Stimulated activated CD8-positive, alpha-beta memory T cell treated with anti-CD3 and anti-CD28 coated beads, Interleukin-4, amount 100 ng/mL, for 1 hour (primary cell): ENCODE measurements at places on chromosomes 16 and 17.

GRCh38 chr17:27600471-27600870 is 30.5 kb upstream of the LGALS9 start:
- no peak for DNase-seq

- DNase-seq, result no peak
Measured at GRCh38 chr16:10625595-10626357, 45.4 kb upstream of the EMP2 start.

DNA sequence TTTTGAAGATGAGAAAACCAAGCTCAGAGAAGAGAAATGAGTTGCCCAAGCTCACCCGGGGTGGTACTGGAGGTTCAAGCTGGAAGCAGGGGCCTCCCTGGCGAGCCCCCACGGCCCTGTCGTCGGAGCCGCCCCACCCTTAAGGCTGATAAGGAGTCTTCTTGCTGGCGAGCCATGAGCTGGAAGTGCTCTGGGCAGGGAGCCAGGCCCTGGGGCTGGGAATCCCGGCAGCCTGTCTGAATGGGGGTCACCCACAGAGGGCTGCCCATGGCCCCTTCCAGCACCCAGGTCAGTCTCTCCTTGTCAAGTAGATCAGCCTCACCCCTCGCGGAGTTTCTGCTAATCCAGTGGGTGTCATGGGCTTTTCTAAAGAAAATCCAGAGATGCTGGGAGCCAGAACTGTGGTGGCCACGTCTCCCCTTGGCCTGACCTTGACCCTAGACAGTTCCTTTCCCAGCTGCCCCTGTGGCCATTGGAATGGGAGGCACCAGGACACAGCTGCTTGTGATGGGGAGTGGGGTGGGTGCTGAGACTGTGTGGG is 1.2 kb upstream of the P2RX1 start:
- DNase-seq, result no peak

- no peak for DNase-seq
Measured at GRCh38 chr17:53819956-53820355, 2.8 kb upstream of the KIF2B start.

DNA sequence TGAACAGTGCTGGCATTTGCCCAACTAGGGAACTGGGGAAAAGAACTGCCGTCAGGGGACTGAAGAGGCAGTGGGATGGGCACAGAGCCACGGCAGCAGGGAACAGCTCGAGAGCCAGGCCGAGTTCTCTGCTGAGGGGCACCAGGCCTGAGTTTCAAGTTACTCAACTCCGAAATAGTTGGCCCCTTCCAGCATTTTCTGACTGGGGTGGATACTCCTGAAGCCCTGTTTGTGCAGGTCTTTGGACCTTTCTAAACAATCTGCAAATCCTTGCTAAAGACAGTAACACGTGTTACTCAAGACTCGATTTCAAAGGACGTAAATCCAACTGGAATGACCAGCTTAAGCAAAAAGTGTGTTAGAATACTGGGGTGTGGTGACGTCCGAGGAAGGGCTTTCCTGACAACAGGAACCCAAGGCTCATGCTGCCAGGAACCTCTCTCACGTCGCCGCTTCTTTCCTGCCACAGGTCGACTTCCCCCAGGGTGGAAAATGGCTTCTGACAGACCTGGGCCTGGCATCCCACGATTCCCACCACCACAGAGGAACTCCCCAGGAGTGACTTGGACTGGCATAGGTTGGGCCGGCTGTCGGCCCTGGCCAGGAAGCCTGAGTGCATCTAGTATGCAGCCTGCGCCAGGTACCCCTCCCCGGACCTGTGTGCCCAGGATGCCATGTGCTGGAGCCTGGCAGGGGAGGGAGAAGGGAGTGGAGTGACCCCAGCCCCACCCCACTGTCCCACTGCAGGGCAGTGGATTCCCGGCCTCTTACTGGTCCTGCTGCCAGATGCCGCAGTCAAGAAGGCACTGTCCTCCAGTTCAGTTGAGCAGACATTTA is 71.9 kb downstream of the N4BP1 start:
- no peak for DNase-seq

DNA sequence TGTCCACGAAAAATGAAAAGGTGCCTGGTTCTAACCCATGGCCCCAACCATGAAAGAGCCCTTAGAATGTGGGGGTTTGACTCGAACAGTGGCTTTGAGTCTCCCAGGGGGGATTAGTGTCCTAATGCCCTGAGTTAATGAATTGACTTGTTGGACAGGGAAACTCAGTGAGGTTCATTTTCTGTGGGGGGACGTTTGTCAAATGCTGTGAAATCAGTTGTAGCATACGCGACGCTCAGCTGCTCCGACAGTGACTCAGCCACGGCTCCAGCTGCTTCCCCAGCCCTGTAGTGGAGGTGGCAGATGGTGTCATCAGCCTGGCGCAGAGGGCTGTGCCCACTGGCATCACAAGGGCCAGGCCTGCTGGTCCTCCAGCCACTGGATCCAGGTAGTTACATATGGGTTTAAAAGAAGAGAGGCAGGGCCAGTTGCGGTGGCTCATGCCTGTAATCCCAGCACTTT is 3.9 kb upstream of the TMEM235 start:
- DNase-seq, result no peak

- no peak for DNase-seq
Measured at GRCh38 chr16:75293772-75294171, 42.3 kb upstream of the BCAR1 start.

DNA sequence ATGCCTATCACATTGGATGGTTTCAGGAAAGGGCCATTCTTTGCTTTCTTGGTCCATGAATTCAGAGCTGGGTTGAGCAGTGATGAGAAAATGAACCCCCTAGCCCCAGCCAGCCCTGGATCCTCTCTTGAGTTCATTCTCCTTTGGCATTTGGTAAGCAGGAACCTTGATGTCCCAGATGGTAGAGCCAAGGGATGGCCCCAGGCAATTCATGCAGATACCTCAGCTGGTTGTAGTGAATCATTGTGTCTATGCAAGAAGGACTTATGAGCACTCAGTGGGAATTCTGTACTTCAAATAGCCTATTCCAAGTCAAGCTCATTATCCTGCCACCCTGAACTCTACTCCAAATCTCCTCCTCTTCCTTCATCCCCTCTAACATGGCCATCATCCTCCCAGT is 412.7 kb downstream of the UTP18 start:
- DNase-seq, result no peak

DNA sequence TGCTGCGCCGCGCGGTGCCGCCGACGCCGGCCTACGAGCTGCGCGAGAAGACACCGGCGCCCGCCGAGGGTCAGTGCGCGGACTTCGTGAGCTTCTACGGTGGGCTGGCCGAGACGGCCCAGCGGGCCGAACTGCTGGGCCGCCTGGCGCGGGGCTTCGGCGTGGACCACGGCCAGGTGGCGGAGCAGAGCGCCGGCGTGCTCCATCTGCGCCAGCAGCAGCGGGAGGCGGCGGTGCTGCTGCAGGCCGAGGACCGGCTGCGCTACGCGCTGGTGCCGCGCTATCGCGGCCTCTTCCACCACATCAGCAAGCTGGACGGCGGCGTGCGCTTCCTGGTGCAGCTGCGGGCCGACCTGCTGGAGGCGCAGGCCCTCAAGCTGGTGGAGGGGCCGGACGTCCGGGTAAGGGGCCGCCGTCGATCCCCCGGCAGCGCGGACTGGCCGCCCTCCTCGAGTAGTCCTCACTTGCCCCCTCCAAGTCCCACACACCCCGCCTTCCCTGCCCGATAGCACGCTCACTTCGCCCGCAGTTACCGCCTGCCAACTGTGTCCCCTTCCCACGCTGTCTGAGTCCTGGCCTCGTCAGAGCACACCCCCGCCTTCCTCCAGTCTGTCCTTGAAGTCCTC is 470 bp downstream of the MLYCD start:
- no peak for DNase-seq

DNA sequence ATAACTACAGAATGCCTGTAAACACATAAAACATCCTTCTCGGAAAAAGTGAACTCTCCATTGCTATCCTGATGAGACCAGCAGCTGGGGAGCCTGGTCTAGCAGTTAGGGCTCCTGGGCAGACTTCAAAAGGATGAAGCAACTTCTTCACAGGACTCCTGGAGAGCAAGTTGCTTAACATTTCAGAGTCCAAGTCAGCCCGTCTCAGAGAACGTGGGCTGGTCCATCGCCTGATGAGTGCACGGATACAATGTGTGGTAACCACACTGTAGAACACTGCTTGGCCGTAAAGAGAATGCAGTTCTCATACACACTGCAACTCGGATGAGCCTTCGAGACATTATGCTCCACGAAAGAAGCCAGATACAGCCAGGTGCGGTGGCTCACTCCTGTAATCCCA is 52.7 kb downstream of the TMEM235 start:
- no peak for DNase-seq

GRCh38 chr16:11640987-11641817 is 27.1 kb upstream of the SNN start:
- DNase-seq, result no peak

DNA sequence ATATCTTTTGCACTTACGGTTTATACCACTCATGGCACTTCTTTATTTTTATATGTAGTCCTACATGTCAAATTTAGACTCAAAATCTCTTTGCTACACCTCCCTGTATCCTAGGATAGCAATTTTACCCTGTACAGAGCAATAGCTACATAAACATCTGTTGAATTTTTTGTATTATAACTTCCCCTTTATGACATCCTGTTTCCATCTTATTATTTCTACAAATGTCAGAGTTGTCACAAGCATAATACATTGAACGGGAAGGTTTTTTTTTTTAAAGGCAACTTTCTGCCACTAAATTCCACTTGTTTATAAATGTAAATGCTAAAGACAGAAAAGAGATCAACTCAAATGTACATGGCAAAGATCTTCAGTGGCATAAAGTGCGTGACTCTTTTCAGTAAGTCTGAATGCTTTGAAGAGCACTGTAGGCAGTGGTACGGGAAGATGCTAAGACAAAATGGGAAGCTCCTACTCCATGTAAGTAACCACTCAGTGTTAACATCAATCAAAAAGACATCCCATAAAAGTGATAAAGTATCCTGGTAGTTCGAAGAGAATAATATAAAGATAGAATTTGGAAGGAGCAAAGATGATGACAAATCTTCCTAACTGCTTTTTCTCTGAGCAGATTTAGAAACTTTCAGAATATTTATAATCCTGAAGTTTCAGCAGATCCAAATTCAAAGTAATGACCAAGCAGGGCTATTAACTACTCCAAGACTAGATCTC is 26.8 kb downstream of the GNA13 start:
- DNase-seq, result no peak

GRCh38 chr17:74690409-74690825 is 22.3 kb downstream of the CD300LF start:
- no peak for DNase-seq

GRCh38 chr16:27679899-27680298 is 130.0 kb downstream of the KATNIP start:
- no peak for DNase-seq

- DNase-seq, result peak; percentile 7
Measured at GRCh38 chr17:33779234-33779591, 475.9 kb upstream of the CCL2 start.

GRCh38 chr17:42679492-42680330 is 1.9 kb downstream of the CCR10 start:
- DNase-seq, result peak; percentile 50

DNA sequence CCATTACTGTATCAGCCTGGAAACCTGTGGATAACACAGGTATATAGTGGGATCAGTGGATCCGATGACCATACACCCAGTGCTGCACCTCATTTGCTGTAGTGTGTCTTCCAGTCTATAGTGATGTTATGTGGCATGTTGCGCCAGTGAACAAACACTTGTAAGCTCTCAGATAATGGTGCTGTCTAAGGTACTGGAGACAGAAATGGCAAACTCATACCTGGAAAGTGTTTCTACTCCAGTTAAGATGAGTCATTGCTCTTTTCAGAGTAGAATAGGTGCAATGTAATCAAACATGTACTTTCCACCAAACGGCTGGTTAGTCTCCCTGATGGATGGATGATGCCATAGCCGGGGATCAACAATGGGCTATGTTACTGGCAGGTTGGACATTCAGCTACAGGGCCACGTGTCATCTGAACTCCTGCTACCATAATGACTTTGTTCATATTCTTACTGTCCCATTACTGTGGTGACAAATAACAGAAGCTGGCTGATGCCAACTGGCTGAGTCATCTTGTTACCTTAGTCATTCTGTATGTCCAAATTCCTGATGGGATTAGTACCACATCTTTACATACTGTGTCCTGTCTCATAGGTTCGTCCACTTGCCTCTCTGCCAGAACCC is 6.3 kb downstream of the CCL11 start:
- no peak for DNase-seq

GRCh38 chr16:2517954-2518605 is 2.1 kb upstream of the AMDHD2 start:
- no peak for DNase-seq

- no peak for DNase-seq
Measured at GRCh38 chr17:28413804-28414203, 7.8 kb upstream of the SLC46A1 start.

- no peak for DNase-seq
Measured at GRCh38 chr17:15351925-15352324, 10.5 kb upstream of the TEKT3 start.

GRCh38 chr16:24670623-24671454 is 58.6 kb upstream of the TNRC6A start:
- DNase-seq, result no peak

GRCh38 chr16:56048425-56049105 is 142.7 kb upstream of the GNAO1 start:
- DNase-seq, result no peak

- DNase-seq, result no peak
Measured at GRCh38 chr17:43418441-43419374, 19.9 kb downstream of the ARL4D start.

DNA sequence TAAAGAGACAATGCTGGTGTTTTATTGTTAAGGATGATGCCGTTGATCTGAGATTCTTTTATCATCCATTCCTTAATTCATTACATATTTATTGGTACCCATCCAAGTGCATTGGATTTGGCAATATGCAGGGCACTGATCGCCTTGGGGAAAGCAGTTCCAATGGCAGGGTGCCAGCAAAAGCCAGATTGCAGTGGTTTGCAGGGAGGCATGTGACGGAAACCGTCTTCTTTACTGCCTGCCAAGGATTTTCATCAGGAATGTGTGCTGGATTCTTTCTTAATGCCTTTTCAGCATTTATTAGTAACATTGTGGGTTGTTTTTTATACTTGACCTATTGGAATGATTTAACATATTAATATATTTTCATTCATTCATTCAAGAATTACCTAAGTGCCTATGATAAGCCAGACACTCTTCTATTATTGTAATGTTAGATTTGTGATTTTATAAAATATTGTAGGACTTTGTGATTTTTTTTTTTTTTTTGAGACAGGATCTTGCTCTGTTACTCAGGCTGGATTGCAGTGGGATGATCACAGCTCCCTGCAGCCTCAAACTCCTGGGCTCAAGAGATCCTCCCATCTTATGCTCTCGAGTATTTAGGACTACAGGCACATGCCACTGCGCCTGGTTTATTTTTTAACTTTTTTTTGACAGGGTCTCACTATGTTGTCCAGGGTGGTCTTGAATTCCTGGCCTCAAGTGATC is 93.4 kb upstream of the TNRC6A start:
- DNase-seq, result no peak
